ENCODE measurements at places on chromosomes 12 and 14. TPM values are rescaled to one million over a fixed set of nuclear protein-coding genes. Genes with fewer than 3 reads are reported as not detected.

Gene KTN1
- total RNA-seq, result 35.1 TPM

Gene PRR4
- total RNA-seq, result 0.56 TPM

GRCh38 chr12:29614694-29615325 lies 117.3 kb upstream of the OVCH1 start:
- DNase-seq, result no peak
- H3K27me3 ChIP-seq, result no peaks in the 10 kb centered on the region
- no peak overlapping the region for H3K4me3 ChIP-seq
- peaks cover 3% of the 10 kb centered on the region for H3K4me1 ChIP-seq
- H3K36me3 ChIP-seq, result no peaks in the 10 kb centered on the region

DNA sequence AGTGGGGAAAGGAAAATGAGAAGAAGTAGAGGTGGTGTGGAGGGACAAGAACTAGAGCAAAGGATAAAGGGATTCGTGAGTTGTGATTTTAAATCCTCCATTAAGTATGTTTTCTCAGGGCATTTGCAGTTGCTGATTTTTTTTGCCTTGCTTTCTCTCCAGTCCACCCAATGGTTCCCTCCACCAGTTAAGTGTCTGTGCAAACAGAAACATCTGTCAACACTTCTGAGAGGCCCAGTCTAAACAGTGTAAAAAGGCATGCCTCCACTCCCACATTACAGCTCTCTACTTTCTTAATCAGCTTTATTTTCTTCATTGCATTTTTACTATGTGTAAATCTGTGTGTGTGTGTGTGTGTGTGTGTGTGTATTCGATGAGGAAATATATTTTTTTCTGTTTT lies 141.2 kb downstream of the PPFIA2 start:
- no peak overlapping the region for H3K27ac ChIP-seq
- no peak for DNase-seq
- no peak overlapping the region for H3K4me3 ChIP-seq
- no peaks in the 10 kb centered on the region for H3K4me1 ChIP-seq

Gene KRT85
- not detected for total RNA-seq

Gene TC2N
- 1.9 TPM for total RNA-seq

DNA sequence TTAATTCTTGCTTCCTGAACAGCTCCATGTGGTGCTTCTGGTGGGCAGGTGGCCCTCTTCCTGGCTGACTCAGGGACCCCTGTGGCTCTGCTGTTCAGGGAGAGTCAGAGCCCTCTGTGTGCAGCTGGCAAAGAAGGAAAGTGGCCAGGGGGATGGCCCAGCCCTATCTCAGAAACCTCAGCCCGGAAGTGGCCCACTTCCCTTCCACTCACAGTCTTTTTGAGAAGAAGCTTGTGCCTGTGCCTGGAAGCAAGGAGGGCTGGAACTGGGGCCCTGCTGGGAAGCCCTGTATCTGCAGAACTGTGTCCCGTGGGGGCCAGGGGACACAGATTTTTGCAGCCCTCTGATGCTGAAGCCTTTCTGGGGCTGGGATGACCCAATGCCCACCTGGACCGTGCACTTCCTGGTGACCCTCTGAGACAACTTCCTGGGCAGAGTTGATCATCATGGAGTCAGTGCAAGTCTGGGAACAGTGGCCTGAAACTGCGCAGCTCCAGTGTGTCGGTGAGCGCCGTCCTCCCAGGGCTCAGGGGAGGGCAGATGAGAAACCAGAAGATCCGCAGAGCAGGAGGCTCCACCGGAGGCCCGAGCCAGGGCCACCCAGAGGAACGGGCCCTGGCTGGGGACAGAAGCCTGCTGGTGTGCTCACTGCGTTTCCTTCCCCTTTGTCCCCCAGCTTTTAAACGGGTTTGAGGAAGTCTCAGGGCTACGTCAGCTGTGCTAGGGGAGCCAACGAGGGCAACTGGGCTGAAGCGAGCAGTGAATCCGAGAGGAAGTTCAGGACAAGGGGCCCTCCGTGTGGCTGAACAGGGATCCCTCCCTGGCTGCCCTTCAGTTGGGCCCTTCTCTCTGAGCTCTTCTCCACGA lies 217.4 kb upstream of the RTL1 start:
- H3K27ac ChIP-seq, result peak overlapping the region; percentile 73
- no peak overlapping the region for H3K4me3 ChIP-seq
- H3K27me3 ChIP-seq, result no peaks in the 10 kb centered on the region
- DNase-seq, result peak; percentile 35

GRCh38 chr14:90569606-90570387 lies 173.0 kb downstream of the CALM1 start:
- no peaks in the 10 kb centered on the region for H3K36me3 ChIP-seq
- H3K4me1 ChIP-seq, result no peaks in the 10 kb centered on the region
- no peaks in the 10 kb centered on the region for H3K27me3 ChIP-seq
- H3K4me3 ChIP-seq, result no peak overlapping the region
- DNase-seq, result no peak
- H3K27ac ChIP-seq, result no peak overlapping the region

DNA sequence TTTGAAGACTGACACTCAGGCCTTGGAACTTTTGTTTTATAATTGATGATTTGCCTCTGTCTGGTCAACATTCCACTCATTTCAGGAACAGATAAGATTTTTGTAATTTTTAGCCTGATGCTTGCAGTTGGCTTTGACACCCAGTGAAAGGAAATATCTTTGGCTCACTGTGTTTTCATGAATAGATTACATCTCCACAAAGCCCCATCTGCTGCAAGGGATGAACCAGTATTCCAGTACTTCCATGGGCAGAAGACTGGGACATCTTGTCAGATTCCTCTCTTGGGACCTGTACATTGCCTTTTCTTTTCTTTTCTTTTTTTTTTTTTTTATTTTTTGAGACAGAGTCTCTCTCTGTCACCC lies 28.4 kb downstream of the GSG1 start:
- DNase-seq, result no peak
- H3K27me3 ChIP-seq, result no peaks in the 10 kb centered on the region

Measured in liver (tissue), 10 donors.